ENCODE measurements at places on chromosomes 2 and 18.
A peak's percentile ranks its signal among the peaks of the same experiment; 100 is the strongest.

GRCh38 chr18:13480571-13481255 is 245.6 kb downstream of the FAM210A start:
- DNase-seq: no peak

GRCh38 chr2:237022533-237022932 is 63.2 kb upstream of the COPS8 start:
- no peak for DNase-seq

- DNase-seq: peak; percentile 42
These were observed 60.9 kb downstream of the EDAR start for GRCh38 chr2:108927936-108928659.

GRCh38 chr2:177738461-177739235 is 333.9 kb downstream of the PDE11A start:
- DNase-seq: no peak

DNA sequence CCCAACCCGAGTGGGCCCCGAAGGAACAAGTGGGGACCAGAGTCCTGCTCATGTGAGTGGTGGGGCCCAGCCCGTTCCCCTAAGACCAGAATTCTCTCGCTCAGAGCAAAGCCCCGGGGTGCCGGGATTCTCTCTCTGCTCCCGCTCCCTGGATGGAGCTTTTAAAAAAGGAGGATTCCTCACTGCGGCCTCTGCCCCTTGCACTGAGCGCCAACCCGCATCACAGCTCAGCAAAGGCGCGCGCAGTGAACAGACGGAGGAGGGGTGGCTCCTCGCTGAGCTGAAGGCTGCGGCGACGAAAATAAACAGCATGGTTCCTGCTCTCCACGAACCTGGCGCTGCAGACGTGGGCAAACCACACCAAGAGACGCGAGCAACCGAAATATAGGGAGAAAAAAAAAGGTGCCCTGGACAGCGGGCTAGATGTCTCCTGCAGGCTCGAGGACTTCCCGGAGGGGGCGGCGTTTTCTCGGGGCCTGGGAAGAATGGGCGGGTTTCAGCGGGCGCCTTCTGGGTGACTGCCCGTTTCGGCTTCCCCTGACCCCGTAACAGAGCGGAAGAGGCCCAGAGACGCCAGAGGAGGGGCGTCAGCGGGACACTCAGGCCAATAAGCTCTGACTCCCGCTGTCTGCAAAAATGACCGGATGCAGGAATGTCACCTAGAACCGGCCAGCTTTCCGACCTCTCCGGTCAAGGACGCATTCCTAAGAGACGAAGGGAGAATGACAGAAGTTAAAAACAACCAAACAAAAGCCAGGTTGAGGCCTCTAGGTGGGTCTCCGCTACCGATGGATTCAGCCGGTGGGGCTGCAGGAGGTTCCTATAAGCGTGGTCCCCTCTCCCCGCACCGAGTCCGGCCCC is 819 bp upstream of the KLF11 start:
- DNase-seq: no peak

GRCh38 chr2:44187251-44187650 is 18.6 kb downstream of the PPM1B start:
- DNase-seq: no peak

GRCh38 chr2:142585785-142586184 is 291.7 kb upstream of the KYNU start:
- DNase-seq: no peak

GRCh38 chr2:38045811-38046210 is 30.1 kb downstream of the CYP1B1 start:
- no peak for DNase-seq

- no peak for DNase-seq
These were observed 1081.4 kb upstream of the NRXN1 start for GRCh38 chr2:52113338-52113737.

DNA sequence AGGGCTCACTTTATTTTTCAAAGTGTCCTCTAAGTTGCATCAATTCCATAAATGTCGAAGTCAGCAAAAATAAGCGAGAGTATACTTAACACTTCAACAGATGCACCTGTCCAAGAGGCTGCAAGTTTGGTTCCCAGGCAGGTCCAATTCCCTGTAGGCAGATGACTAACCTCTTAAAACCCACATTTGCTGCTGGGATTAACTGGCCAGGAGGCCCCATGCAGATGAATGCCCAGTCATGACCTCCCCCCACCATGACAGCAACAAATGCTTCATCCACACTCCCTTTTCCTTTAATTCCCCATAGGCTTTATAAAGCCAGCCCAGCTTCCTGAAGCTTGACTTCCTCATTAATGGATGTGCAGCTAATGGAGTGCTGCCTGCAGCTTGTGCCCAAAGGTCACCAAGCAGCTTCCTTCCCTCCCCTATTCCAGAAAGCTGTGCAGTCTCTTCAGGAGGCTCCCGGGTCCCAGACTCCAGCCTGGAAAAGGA is 35.7 kb downstream of the REEP1 start:
- DNase-seq: no peak

DNA sequence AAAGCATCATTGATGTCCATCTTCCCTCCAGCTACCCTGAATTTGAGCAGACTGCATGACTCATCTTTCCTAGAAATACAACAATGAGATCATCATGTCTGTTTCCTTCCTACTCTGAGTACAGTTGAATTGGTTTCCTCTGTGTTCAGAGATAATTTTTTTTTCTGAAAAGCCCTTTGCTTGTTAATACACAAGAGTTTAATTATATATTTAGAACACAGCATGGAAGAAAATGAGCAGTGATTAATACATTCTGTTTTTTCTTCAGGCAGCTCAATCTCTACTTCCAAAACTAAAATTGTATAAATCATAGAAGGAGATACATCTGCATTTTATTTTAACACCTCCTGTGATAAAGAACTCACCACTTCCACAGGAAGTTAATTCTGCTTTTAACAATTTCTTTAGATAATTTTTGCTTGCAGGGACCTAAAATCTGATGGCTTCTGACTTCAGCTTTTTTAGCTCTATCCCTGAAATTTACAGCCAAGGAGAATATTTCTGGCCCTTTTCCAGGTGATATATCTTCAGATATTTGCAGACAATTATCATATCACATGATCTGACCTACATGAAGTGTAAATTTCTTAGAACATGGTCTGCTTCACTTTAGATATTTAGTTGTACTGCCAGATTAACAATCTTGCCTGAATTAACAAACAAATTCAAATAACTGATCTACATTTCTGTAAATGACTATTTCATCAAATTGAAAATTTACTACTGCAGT is 249.0 kb downstream of the TRIB2 start:
- DNase-seq: no peak

GRCh38 chr2:108200569-108200968 is 39.2 kb upstream of the SULT1C3 start:
- no peak for DNase-seq

DNA sequence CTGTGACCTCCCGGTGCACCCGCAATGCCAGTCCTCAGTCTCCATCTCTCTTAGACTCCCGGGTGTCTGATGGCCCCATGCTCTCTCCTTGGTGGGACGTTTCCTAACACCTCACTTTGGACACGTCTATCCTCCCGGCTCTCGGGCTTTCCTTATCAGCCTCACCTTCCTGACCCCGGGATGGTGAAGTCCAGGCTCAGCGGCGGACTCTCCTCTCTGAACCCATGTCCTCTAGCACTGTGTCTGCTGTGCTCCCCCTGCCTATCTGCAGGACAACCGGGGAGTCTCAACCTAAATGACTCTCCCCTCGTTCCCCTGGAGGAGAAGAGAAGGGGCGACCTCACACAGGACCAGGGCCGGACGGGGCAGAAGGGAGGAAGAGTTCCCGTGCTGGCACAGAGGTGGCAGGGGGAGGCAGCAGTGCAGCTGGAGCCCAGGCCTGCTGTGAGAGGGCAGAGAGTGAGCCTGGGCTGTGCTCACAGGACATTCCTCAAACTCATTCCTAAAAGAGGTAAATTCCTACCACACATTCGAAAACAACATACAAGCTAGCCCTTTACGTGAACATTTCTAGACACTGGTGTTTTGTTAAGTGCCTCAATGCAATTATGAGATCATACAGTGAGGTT is 41.9 kb downstream of the MBP start:
- DNase-seq: no peak

DNA sequence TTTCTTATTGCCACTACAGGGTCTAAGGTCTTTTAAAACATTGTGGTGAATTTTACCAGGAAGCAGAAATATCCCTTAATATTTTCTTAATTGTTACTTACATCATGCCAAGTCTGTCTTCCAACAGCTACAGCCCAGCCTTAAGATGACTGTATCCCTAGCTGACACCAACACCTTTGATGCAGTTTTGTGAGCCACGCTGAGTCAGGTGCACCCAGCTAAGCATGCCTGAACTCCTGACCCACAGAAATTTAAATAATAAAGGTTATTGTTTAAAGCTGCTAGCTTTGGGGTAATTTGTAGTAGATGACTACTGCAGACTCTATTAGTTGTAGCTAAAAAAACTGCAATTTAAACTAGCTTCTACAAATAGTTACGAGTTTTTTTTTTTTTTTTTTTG is 1757.9 kb upstream of the LRRTM1 start:
- no peak for DNase-seq

- no peak for DNase-seq
These were observed 52.0 kb upstream of the TNP1 start for GRCh38 chr2:216911886-216912285.

- no peak for DNase-seq
These were observed 115.7 kb downstream of the CMPK2 start for GRCh38 chr2:6749962-6750361.

DNA sequence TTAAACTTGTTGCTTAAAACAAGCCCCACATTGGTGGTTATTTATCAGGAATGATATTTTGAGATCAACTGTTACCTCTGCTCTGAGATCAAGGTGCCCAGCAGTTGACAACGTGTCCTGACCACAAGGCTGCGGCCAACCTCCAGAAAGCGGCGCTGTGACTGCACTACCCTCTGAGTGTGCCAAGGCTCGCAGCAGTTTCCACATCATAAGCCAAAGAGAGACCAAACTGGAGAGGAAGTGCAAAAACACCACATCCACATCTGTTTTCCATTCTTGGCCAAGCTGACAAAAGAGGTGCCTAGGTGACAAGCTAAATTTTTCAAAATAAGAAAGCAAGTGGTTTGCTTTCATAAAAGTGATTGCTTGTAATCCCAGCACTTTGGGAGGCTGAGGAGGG is 410.8 kb upstream of the POU3F3 start:
- DNase-seq: no peak

GRCh38 chr2:191065785-191066184 is 51.8 kb upstream of the STAT1 start:
- no peak for DNase-seq

- DNase-seq: no peak
These were observed 455.4 kb downstream of the CMPK2 start for GRCh38 chr2:6410313-6410712.

GRCh38 chr2:197219636-197220035 is 90.9 kb downstream of the ANKRD44 start:
- DNase-seq: no peak

DNA sequence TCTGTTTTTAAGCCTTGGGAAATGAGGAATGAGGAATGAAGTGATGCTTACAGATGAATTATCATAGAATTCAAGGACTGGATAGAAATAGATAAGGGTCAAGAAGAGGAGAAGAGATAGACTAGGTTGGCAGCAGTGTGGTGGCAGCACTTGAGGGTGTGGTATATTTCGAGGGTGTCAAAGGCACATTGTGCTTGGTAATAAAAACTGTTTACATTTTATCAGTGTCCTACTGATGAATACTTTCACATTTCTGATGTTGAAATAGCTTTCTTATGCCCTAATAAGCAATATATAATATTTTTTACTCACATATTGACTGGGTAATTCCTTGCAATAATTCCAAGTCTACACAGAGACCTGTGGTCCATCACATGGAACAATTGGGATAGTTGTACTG is 3.4 kb downstream of the TFPI start:
- no peak for DNase-seq

- no peak for DNase-seq
These were observed 2.7 kb upstream of the MROH2A start for GRCh38 chr2:233775414-233775813.

DNA sequence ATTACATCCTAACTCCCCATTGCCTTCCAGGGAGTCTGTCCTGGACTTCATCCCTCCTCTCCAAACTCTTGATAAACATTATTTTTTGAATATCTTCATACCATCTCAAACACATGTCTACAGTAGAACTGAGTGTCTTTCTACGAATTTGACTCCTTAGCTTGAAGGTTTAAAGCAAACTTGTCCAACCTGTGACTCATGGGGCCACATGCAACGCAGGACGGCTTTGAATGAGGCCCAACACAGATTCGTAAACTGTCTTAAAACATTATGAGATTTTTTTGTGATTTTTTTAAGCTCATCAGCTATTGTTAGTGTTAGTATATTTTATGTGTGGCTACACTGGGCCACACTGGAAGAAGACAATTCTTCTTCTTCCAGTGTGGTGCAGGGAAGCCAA is 98.1 kb downstream of the PARD3B start:
- DNase-seq: no peak

DNA sequence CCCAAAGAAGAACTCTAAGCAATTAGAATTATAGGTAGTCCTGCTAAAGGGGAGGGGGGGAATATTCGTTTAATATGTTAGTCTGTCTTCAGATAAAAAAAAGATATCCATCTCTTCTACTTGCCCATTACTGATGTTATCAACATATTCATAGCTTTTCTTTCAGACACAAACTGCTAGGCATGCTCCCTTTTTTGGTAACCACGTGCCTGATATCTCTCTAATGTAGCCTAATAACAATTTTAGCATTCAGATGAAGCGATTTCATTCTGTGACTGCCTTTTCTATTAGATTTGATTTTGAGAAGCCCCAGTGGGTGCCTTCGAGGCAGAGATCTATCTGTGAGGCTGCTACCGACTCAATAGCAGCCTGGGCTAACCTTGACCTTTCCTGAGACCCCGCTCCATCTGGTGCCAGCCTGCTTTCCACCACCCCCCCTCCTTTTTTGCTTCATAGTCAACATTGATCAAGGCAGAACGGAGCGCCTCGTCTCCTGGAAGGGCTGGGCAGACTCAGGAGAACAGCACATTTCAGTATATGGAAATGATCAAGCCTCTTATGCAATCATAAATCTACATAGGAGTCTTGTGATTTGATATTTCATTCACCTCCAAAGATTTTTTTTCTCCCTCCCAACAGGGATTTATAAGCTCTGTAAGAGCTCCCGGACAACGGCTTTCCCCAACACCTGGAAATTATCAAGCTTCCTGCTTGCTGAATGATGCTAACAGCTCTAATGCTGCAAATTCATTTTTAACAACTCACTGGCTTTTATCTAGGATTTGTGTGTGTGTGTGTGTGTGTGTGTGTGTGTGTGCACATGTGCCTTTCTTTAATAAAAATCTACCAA is 14.7 kb upstream of the BCL11A start:
- DNase-seq: no peak

DNA sequence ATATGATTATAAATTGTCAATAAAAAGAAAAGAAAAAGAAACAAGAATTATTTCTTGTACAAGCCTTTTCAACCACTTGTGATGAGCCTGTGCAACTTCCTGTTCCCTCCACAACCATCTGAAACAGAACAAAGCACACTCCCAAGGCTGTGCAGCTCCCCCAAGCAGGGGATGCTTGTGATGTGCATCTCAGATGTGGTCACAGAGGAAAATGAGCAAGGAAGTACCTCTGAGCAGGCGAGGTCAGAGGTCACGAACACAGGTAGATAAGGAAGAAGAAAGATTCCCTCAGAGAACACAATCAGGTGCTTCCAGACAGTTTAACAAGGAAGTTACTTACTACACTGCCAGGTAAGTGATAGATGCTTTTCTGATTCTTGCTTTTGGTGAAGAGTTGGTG is 274.8 kb upstream of the SLC39A10 start:
- DNase-seq: no peak

GRCh38 chr2:10923008-10923375 is 11.3 kb downstream of the KCNF1 start:
- DNase-seq: no peak

GRCh38 chr2:11873356-11874154 is 127.1 kb downstream of the LPIN1 start:
- no peak for DNase-seq

- DNase-seq: no peak
These were observed 46.5 kb upstream of the SESTD1 start for GRCh38 chr2:179311101-179311500.

Data from caudate nucleus (tissue), 63 donors.